Ascending aorta (tissue), 2 donors: ENCODE measurements at places on chromosomes 5 and 9.

DNA sequence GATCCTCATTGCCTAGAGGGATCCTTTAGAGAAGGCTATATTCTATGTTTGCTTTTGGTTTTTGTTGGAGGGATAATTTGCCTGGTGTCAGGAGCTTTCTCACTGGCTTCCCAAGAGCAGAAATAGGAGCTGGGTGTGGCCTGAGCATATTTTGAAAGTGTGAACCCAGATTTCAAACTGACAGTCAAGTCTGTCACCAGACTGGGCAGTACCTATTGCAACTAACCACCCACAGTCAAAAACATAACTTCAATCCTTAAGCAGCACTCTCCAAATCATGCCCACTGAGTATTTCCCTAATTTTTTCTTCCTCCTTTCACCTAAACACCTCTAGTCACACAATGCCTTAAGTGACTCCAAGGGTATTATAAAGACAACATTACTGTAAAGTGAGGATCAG lies 278.4 kb downstream of the EBF1 start:
- DNase-seq, result no peak

DNA sequence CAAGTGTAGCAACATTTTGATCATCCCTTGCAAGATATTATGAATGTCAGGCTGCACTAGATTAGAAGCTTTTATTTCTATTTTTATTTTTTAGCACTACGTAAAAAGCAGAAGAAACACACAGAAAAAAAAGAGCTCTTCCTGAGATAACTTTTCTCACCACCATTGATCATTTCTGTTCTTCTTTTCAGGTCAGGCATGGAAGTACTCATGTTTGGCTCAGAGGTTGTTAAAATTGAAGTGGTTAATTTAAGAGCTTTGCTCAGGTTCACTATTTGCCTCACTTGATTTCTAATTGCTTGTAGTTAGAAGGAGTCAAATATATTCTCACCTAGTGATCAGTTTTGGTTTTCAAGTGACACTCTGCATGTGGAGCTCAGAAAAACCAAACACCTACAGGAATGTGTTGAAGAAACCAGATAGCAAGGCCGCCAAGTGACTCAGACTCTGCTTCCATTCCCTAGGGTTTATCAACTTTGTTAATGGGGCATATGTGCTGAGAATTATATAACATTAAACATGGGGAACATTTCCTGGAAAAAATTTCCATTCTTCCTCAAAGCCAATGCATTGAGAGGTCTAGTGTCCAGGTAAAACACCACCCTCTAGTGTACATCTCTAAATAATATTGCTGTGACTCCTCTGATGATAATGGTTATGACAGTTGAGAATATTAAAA lies 679.8 kb downstream of the CETN3 start:
- DNase-seq, result no peak

- DNase-seq, result no peak
Observed at GRCh38 chr9:108710424-108710823, 145.4 kb downstream of the ACTL7B start.

DNA sequence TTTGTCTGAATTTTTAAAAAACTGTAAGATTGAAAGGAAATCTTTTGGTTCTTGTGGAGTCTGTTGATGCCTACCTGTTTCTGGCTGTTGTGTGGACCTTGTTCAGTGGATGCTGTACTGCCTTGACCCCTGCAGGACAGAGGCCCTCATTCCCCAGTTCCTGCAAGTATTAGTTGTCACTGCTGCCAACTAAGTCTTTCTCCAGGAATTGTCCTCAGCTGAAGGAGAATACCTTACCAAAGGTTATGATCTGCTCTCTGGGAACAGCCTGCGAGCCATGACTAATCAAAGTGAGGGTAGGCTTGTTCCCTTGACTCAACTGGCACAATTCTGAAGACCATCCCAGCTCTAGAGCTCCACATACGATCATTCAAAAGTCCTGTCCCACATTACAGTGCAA lies 145.3 kb upstream of the FST start:
- DNase-seq, result no peak

- DNase-seq, result no peak
Observed at GRCh38 chr5:34728236-34728635, 72.1 kb downstream of the RAI14 start.

- no peak for DNase-seq
Observed at GRCh38 chr5:83802686-83803085, 82.0 kb upstream of the HAPLN1 start.

GRCh38 chr5:55446640-55447351 lies 88.0 kb downstream of the PLPP1 start:
- no peak for DNase-seq

DNA sequence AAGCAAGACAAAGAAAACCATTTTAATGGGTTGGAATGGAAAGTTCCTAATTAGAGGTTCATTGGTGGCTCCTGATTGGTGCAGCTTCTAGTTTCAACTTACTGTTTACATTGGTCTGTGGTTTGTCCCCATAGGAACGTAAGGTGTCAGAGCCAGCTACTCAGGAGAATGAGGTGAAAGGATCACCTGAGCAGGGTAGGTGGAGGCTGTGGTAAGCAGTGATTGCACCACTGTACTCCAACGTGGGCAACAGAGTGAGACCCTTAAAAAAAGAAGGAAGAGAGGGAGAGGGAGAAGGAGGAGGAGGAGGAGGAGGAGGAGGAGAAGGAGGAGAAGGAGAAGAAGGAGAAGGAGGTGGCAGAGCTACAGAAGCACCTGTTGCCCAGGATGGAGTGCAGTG lies 30.4 kb downstream of the KCNIP1 start:
- no peak for DNase-seq

DNA sequence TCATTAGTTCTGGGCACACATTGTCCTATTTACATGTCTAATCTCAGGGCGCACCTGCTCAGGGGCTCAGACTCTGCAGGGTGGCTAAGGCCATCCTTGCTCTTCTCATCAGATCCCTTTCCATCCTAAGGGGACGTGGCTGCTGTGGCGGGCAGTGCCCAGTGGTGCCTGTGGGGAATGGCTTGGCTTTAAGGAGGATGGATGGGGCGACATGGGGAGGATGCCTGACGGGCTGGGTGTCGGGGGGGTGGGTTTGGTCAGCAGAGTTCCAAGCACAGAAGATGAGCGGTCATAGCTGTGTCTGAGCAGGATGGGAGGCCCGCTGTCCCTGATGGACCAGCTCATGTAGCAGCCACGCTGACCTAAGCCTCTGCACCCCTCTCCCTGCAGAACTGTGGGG lies 40.9 kb upstream of the SUSD3 start:
- no peak for DNase-seq

GRCh38 chr5:173290477-173291131 lies 37.6 kb downstream of the STC2 start:
- no peak for DNase-seq

DNA sequence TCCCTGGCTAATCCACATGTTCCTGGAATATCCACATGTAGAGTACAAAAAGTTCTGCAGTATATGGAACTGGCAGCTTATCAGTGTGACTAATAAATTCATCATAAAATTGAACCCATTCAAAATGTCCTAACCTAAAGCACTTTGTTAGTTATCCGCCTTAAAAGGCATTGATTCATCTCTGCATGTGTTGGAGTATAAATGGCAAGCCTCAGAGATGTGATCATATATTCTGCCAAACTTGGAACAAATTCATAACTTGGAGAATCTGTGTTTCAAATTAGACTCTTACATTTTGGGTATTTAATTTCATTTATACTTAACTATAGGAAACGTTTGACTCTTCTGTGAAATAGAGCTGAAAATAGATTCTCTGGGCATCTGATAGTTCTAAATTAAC lies 25.2 kb upstream of the NREP start:
- no peak for DNase-seq

GRCh38 chr5:125210242-125210947 lies 464.0 kb upstream of the ZNF608 start:
- DNase-seq, result no peak

GRCh38 chr9:136544548-136544963 lies 1.3 kb downstream of the NOTCH1 start:
- DNase-seq, result no peak

- DNase-seq, result no peak
Observed at GRCh38 chr9:133986774-133987445, 5.2 kb downstream of the VAV2 start.

- no peak for DNase-seq
Observed at GRCh38 chr9:111832449-111832848, 37.7 kb upstream of the SHOC1 start.

GRCh38 chr5:69416180-69416579 lies 1.3 kb downstream of the MARVELD2 start:
- DNase-seq, result no peak

- peak; percentile 47 for DNase-seq
Observed at GRCh38 chr5:1437876-1438559, 7.2 kb downstream of the SLC6A3 start.

- no peak for DNase-seq
Observed at GRCh38 chr5:171093598-171093997, 215.4 kb upstream of the TLX3 start.

- no peak for DNase-seq
Observed at GRCh38 chr5:61738446-61738845, 406.4 kb downstream of the ZSWIM6 start.

DNA sequence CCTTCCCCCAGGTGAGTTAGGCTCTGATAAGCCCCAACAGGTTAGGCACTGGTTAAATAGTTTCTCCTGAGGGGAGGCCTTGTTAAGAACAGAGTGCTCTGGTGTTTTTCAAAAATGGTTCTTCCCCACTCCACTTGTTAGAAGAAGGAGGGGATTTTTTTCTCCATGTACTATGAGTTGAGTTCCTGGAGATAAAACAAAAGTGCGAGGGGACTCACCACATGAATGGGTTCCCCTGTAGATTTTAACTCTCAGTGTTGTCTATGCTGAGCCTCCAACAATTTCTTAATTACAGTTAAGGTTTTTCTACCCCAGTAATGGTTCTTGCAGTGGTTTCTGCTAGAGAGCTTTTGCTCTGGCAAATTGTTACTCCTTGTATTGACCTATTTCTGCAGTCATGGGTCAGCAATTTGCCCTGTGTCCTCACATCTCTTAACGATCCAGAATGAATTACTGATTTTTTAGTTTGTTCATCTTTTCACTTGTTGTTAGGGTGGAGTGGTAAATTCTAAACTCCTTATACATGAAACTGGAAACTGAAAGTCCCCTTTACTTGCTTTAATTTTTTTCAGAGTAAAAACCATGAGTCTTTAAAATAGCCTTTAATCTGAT lies 44.4 kb downstream of the SCAMP1 start:
- DNase-seq, result no peak

DNA sequence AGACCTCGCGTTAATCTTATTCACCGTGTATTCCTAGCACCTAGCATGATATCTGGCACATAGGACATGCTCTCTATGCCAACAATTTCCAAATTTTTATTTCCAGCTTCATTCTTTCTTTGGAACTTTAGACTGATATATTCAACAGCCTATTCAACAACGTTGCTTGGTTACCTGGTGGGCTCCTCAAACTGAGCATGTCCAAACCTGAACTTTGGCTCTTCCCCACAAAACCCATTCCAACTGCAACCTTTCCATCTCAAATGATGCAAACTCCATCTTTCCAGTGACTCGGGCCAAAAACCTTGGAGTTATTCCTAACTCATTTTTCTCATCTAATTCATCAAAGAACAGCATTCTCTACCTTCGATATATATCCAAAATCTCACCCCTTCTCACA lies 525.2 kb downstream of the AGTPBP1 start:
- DNase-seq, result no peak

- no peak for DNase-seq
Observed at GRCh38 chr9:110249603-110250002, 6.7 kb downstream of the TXN start.

GRCh38 chr5:158899792-158900191 lies 199.9 kb downstream of the EBF1 start:
- no peak for DNase-seq

DNA sequence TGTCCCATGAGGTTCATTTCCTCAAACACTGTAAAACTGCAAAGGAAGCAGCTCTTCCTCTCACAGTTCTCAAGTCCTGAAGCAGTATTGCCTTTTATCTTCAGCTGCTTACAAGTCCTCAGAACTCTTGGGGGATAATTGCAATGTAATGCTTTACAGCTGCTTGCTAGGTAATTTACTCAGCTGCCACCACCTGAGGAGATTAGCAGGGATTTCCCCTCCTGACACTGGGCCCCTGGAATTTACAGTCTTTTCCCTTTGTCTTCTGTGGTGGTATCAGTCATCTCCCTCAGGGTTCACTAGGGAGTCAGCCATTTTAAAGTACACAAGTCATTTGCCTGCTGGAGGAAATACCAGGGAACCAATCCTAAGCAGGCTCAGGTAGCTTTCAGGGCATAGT lies 754.3 kb upstream of the GRAMD2B start:
- DNase-seq, result no peak

DNA sequence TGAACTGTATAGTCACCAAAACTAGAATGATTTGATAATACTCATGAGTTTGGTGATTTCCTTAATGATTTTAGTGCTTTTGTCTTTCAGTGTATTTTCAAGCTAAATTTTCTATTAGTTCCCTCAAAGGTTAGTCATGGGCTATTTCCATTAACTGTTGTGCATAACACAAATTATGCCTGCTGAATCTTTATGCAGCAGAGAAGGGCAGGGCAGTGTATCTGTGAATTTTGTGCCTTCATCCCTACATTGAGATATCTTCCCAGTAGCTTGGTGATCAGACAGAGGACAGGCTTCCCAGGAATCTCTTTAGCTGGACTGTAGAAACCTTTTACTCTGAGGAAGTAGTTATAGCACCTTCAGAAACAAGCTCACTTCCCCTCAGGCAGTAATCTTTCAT lies 1036.9 kb downstream of the EFNA5 start:
- no peak for DNase-seq
